ENCODE measurements at places on chromosomes 6 and 20. TPM values are rescaled to one million over a fixed set of nuclear protein-coding genes. Genes with fewer than 3 reads are reported as not detected.
A peak's percentile ranks its signal among the peaks of the same experiment; 100 is the strongest.

GRCh38 chr20:44637042-44637441, 14.5 kb downstream of the ADA start:
- no peaks in the 10 kb centered on the region for H3K27me3 ChIP-seq
- no peak overlapping the region for H3K4me3 ChIP-seq
- H3K36me3 ChIP-seq, result peaks cover 2% of the 10 kb centered on the region
- peaks cover 2% of the 10 kb centered on the region for H3K4me1 ChIP-seq

- DNase-seq, result no peak
- no peaks in the 10 kb centered on the region for H3K27me3 ChIP-seq
- H3K4me1 ChIP-seq, result no peaks in the 10 kb centered on the region
- H3K4me3 ChIP-seq, result no peak overlapping the region
- H3K36me3 ChIP-seq, result no peaks in the 10 kb centered on the region
Measured at GRCh38 chr6:119527231-119527578, 177.6 kb upstream of the MAN1A1 start.

DNA sequence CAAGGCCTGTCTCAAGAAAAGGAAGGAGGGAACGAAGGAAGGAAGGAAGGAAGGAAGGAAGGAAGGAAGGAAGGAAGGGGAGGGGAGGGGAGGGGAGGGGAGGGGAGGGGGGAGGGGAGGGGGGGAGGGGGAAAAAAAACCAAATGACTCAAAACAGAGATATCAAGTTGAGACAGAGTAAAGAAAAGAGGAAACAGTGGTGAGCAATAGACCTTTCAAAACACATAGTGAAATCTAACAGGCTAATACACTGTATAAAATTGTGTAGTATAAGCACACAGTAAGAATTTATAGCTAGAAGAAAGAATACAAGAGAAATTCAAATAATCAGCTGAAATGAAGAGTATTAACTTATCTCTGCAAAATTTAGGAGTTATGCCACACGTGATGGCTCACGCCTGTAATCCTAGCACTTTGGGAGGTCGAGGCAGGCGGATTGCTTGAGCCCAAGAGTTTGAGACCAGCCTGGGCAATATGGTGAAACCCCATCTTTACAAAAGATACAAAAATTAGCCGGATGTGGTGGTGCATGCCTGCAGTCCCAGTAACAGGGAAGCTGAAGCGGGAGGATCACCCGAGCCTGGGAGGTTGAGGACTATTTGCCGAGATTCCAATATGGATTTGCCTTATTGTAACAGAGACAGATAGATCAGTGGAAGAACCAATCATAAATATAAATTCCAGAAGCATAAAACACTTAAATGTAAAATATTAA, 123.2 kb downstream of the PRND start:
- H3K27me3 ChIP-seq, result no peaks in the 10 kb centered on the region
- no peak overlapping the region for H3K27ac ChIP-seq
- no peaks in the 10 kb centered on the region for H3K36me3 ChIP-seq
- no peak for DNase-seq
- H3K4me1 ChIP-seq, result no peaks in the 10 kb centered on the region

DNA sequence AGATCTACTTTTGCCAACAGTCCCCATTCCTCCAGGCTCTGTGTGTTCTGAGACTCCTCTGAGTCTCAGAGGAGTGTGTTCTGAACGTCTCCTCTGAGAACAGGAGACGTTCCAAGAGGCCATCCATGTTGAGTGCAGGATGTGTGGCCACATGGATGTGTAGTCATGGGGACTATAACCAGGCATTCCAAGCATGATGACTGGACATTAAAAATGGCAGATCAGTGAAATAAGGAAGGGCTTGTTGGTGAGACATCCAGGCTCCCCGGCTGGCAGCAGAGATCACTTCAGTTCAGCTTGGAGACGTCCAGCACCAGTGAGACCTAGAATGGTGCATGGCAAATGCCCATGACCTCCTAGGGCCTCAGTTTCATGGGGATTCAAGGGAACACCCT, 34.3 kb upstream of the POU5F1 start:
- peak overlapping the region; percentile 76 for H3K27ac ChIP-seq
- no peak overlapping the region for H3K4me3 ChIP-seq
- peaks cover 13% of the 10 kb centered on the region for H3K4me1 ChIP-seq
- no peaks in the 10 kb centered on the region for H3K27me3 ChIP-seq
- no peak for DNase-seq

GRCh38 chr6:166253281-166253681, 54.9 kb downstream of the PRR18 start:
- H3K4me3 ChIP-seq, result peak overlapping the region; percentile 4
- H3K4me1 ChIP-seq, result no peaks in the 10 kb centered on the region
- DNase-seq, result no peak
- H3K27me3 ChIP-seq, result peaks cover 9% of the 10 kb centered on the region
- no peak overlapping the region for H3K27ac ChIP-seq
- H3K36me3 ChIP-seq, result no peaks in the 10 kb centered on the region

DNA sequence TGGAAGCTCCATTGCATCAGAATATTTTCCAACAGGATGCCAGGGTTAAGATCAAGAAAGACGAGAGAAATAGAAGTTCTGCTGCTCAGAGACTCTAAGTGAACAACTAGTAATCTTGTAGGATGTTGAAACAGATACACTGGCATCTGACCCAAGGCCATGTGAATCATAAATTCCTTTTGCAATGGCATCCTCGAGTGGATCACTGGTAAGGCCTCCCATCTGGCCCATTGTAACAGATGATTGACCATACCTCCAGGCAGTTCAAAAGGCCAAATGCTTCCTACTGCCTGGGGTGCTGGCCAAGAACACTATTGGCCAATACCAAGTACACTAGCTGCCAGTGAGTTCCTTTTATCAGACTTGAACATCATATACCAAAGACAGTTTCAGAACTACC, 9.9 kb upstream of the SLC17A3 start:
- no peaks in the 10 kb centered on the region for H3K4me1 ChIP-seq
- no peaks in the 10 kb centered on the region for H3K36me3 ChIP-seq
- no peak overlapping the region for H3K4me3 ChIP-seq
- no peak for DNase-seq
- H3K27me3 ChIP-seq, result no peaks in the 10 kb centered on the region

DNA sequence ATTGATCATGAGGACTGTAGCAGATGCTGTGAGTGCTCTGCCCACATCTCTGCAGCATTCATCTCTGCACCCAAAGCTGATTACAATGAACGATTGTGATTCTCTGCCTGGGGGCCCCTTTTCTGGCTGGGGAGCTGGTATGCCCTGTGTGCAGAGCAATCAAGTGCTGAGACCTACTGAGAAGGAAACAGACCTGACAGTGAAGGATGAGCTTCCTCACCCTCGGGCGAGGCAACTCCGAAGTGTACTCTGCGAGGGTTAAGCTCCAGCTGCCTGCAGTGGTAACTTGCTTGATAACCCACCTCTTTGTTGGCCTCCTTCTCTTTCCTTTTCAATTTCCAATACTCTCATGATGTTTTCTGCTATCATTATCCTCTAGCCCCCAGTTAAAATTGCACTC, 289.7 kb upstream of the RNF24 start:
- no peaks in the 10 kb centered on the region for H3K4me1 ChIP-seq
- no peaks in the 10 kb centered on the region for H3K36me3 ChIP-seq
- no peak for DNase-seq
- H3K4me3 ChIP-seq, result no peak overlapping the region
- H3K27me3 ChIP-seq, result no peaks in the 10 kb centered on the region

GRCh38 chr6:109861946-109862345, 116.2 kb upstream of the GPR6 start:
- no peak overlapping the region for H3K27ac ChIP-seq
- H3K27me3 ChIP-seq, result no peaks in the 10 kb centered on the region
- H3K36me3 ChIP-seq, result no peaks in the 10 kb centered on the region
- no peak for DNase-seq
- H3K4me1 ChIP-seq, result no peaks in the 10 kb centered on the region

GRCh38 chr6:144646093-144647056, 361.2 kb downstream of the UTRN start:
- no peaks in the 10 kb centered on the region for H3K36me3 ChIP-seq
- no peak overlapping the region for H3K27ac ChIP-seq
- no peaks in the 10 kb centered on the region for H3K4me1 ChIP-seq
- H3K27me3 ChIP-seq, result no peaks in the 10 kb centered on the region
- H3K4me3 ChIP-seq, result no peak overlapping the region

DNA sequence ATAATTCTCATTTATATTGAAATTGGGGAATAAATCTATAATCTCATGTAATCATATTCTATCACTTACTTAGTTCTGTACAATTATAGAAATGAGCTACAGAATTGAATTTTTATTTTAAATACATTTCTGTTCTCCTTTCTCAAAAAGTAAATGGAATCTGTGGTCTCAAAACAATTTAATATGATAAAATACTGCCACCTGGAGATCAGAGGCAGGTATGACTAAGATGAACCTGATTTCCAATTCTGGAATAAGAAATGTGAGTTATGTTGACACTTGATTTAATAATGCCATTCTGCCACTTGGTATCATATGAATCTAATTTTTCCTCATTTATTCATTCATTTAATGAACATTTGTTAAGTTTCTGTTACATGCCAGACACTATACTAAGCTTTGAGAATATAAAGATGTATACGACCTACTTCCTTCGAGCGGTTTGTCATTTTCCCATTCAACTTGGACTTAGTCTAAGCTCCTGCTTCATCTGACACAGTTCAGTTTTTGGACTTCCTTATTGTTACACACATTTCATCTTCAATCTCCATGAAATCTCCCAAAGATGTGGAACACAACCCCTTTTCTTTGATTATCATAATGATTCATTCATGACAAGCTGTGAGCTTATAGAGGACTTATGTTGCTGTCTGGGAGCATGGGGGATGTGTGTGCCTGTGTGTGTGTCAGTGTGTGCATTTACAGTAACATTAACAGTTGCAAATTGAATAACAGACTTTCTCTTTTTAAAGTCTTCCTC, 7.5 kb upstream of the CCDC28A start:
- H3K27ac ChIP-seq, result no peak overlapping the region
- DNase-seq, result peak; percentile 22
- H3K4me1 ChIP-seq, result no peaks in the 10 kb centered on the region
- no peaks in the 10 kb centered on the region for H3K36me3 ChIP-seq

GRCh38 chr6:127550403-127550802, 26.6 kb upstream of the C6orf58 start:
- H3K4me3 ChIP-seq, result no peak overlapping the region
- H3K36me3 ChIP-seq, result no peaks in the 10 kb centered on the region

- H3K27ac ChIP-seq, result peak overlapping the region; percentile 5
- peaks cover 46% of the 10 kb centered on the region for H3K4me1 ChIP-seq
- no peaks in the 10 kb centered on the region for H3K36me3 ChIP-seq
Measured at GRCh38 chr6:108589244-108589791, 28.6 kb downstream of the FOXO3 start.

DNA sequence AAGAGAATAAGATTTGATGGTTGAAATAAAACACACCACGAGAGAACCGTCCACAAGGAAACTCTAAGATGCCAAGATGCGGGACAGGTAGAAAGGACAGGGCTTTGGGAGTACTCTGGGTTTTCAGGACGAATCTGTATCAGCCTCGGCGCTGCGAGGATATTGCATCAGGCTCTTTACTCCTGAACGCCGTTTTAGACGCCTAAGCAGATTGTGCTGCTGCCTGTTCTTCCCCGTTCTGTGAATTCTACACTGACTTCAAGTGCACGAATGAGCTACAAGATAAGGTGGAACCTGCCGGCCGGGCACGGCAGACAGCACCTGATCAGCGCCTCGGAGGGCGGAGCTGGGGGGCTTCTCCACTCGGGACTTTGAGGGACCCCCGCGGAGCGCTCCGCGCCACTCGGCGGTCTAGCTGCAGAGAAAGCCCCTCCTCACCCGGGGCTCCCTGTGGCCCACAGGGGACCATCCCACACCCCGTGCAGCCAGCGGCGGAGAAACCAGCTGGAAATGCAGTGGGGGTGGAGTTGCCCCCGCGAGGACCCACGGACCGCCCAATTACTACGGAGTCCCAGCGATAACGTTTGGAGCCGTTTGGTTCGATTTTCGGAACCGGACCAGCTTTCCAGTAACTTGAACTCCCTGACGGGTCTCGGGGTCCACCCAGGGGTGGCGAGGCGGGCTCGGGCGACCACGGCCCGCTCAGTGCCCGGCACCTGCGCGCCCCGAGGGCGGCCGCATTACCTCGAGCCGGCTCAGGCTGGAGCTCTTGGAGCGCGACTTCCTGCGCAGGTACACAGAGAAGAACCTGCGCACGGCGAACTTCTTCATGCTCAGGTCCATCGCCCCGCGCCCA, 646 bp downstream of the RPS6KA2 start:
- peaks cover 50% of the 10 kb centered on the region for H3K27me3 ChIP-seq
- DNase-seq, result no peak
- no peaks in the 10 kb centered on the region for H3K36me3 ChIP-seq
- peak overlapping the region; percentile 77 for H3K4me3 ChIP-seq
- H3K4me1 ChIP-seq, result peaks cover 12% of the 10 kb centered on the region
- peak overlapping the region; percentile 1 for H3K27ac ChIP-seq

- H3K27ac ChIP-seq, result no peak overlapping the region
- no peak overlapping the region for H3K4me3 ChIP-seq
- no peaks in the 10 kb centered on the region for H3K4me1 ChIP-seq
- no peaks in the 10 kb centered on the region for H3K27me3 ChIP-seq
Measured at GRCh38 chr6:68094070-68094469, 541.0 kb upstream of the ADGRB3 start.

GRCh38 chr6:107847844-107848802, 24.0 kb upstream of the SCML4 start:
- H3K4me1 ChIP-seq, result no peaks in the 10 kb centered on the region
- no peaks in the 10 kb centered on the region for H3K27me3 ChIP-seq
- H3K4me3 ChIP-seq, result peak overlapping the region; percentile 45
- H3K36me3 ChIP-seq, result no peaks in the 10 kb centered on the region
- H3K27ac ChIP-seq, result peak overlapping the region; percentile 30

DNA sequence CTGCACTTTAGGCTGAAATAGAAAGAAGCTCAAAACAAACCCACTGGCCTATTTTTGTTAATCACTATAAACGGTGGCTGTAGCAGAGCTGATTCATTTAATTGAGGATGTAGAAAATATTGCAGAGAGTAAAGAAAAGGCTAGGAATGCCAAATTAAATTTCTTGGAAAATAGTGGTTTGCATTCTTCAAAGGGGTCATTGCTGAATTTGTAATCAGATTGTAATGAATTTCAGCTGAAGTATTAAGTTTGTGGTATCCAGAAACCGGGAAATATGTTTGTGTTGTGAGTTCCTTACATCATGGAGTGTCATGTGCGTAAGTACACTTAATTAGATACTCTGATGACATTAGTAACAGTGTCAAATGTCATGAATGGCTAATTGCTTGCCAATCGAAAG, 203.0 kb downstream of the SAMD5 start:
- no peak for DNase-seq
- no peaks in the 10 kb centered on the region for H3K36me3 ChIP-seq
- no peak overlapping the region for H3K27ac ChIP-seq
- no peaks in the 10 kb centered on the region for H3K4me1 ChIP-seq
- H3K4me3 ChIP-seq, result no peak overlapping the region

DNA sequence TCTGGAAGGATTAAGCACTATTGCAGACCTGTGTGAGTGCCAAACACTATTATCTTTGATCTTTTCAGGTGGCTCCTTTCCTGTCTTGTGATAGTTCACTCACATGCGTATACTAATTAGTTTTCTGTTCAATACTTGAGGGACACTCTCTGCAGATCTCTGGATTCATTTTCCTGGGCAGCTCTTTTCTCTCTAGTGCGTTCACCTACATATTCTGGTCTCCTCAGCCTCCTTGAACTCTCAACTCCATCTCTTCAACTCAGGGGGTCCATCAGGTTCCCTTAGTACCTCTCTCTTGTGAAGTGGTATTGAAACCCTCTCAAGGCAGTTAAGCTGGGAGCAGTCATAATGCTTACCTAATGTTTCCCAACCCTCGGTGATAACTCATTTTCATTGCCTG, 1218.1 kb upstream of the MAP3K7 start:
- H3K36me3 ChIP-seq, result no peaks in the 10 kb centered on the region
- H3K27me3 ChIP-seq, result no peaks in the 10 kb centered on the region
- no peak overlapping the region for H3K27ac ChIP-seq
- no peak overlapping the region for H3K4me3 ChIP-seq
- no peak for DNase-seq

XRN2 gene
- total RNA-seq, result 77.7 TPM

CEP162 gene
- 5.3 TPM for total RNA-seq

SLC12A5 gene
- total RNA-seq, result 11.8 TPM

ADGRF1 gene
- total RNA-seq, result 0.95 TPM

CTAGE9 gene
- 0.15 TPM for total RNA-seq

PDYN gene
- not detected for total RNA-seq

PPP1R10 gene
- total RNA-seq, result 82.9 TPM

HLA-DOA gene
- 0.08 TPM for total RNA-seq

SUMO4 gene
- total RNA-seq, result 1.1 TPM

Data from Panc1 (cell line).